ENCODE measurements at places on chromosomes 6 and 20.

DNA sequence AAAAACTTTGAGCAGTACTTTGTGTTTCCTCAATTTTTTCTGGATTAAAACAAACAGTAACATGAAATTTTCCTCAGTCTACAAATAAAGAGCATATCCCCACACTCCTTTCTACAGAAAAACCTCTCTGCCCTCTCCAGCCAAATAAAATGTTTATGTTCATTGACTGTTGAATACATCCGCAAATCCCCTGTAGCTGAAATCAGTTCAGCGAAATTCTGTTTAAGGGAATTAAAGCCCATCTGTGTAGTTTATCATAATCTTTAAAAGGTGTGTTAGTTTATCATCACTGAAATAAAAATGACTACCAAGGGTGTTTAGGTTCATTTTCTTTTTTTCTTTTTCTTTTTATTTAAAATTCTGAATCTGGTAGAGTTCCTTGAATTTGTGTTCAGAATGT lies 157.8 kb upstream of the RUNX2 start:
- no peak for DNase-seq

DNA sequence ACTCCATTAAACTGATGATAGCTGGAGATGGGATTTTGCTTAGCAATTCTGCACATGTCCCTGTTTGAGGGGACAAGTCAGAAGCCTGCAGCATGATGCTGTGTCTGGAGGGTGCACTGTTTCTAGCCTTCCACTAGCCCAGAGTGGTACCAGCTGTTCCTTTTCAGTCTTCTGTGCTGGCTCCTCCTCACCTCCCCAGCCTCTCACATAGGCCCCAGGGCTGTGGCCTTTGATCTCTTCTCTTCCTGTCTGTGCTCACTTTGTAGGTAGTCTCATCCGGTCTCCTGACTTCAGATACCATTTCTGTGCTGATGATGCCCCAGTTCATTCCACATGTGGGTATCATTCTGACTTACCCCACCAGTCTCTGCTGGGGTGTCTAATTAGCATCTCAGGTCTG lies 126.3 kb downstream of the HIVEP1 start:
- no peak for DNase-seq

DNA sequence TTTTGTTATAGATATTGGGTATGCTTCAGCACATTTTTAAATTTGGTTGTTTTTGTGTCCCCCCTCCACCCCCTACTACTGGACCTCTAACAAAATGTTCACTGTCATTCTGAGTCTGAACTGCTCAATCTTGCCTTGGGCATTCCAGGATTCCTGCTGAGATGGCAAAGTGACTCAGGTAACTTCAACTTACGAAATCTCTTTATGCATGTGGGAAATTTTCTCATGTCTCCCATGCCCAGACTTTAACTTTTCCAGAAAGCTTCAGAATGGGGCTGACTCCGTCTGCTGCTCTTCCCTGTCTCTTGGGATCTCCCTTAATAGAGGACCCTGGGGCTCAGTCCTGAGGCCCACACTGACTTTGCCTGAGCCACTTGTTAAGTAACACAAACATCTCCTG lies 14.0 kb downstream of the CYP39A1 start:
- no peak for DNase-seq

DNA sequence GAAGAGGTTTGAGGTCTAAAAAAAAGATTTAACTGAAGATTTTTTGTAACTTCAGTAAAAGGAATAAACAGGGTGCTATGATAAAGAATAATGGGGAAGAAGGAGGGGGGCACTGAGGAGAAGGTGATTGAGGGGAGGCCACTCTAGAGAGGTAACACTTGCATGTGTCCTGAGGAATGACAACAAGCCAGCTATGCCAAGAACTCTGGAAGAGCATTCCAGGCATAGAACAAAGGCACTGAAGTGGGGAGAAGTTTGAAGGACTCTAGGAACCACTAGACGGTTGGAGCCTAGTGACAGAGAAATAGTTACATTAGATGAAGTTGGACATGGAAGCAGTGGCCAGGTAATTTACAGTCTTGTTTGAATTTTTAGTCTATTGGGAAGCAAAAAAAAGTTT lies 10.8 kb upstream of the SF3B5 start:
- DNase-seq: no peak

DNA sequence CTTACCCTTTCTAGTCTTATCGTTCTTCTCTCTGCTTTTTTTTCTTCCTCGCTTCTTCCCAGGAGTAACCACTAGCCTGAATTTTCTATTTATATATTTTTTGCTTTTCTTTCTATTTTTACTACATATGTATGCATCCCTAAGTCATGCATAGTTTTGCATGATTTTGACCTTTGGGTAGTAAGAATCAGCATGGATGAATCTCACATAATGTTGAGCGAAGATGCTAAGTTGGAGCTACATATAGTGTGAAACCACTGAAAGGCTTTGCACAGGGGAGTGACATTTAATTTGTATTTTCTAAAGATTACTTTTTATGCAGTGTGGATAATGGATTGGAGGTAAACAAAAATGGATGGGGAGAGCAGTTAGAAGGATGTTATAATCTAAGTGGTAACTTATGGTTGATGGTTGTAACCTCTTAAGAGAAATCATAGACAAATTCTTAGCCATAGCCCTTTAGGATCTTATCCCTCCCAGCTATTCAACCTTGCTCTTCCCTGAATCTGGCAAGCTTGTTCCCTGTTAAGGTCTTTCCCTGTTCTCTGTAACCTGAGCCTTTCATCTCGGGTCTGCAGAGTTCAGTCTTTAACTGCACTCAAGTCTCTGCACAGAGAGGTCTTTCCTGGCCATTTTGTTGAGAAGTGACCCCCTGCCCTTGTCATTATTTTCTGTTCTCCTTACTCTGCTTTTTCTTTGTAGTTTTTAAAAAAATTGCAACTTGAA lies 18.0 kb downstream of the PEX7 start:
- no peak for DNase-seq

DNA sequence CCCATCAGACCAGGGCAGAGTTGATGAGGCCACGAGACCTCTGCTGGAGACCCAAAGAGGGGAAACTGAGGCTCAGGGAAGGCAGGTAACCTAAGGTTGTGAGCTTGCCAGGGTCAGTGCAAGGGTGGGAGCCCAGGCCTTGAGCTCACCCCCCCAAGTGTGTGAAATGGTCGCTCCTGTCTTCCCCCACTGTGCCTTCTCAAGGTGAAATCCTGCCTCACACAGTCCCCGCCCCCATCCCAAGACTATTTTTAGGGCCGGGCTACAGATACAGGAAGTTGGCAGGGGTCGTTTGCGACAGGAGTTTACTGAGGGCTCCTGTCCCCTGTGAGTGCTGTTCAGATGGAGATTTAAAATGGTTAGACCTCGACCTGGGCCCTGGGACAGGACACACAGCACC lies 18.7 kb upstream of the GATA5 start:
- no peak for DNase-seq

DNA sequence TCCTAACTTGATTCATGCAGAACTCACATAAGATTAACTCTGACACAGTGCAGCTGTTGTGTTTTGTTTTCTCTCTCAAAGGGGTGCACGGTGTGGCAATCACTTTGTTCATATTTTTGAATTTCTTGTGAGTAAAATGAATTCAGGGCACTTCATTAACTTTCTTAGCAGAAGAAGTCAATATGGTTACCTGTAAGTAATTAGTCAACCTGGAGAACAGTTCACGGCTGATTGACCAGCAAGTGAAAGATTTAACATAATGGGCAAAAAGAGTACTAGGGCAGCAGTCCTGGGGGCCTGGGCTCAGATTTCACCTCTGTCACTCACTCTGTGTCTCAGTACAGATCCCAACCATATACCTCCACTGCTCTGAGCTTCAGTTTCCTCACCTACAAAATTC lies 102.4 kb upstream of the SPTLC3 start:
- no peak for DNase-seq

DNA sequence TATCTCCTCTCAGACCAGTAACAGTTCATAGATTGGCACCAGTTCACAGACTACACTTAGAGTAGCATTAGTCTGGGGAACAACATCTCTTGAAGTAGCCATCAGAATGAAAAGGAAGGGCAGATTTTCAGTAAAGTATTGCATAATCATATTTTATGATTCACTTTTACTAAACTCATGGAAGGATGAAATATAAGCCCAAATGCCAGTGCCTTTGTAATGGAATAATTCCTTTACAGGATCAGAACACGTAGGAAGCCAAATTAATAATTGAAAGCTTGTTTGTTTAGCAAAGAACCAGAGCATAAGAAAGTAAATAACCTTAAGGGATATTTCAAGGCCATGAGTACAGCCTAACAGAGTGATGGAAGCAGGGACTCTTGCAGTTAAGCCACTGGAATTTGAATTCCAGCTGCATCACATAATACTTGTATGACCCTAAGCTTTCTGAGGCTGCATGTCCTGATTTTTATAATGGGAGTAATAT lies 11.4 kb upstream of the LOC128125822 start:
- no peak for DNase-seq

DNA sequence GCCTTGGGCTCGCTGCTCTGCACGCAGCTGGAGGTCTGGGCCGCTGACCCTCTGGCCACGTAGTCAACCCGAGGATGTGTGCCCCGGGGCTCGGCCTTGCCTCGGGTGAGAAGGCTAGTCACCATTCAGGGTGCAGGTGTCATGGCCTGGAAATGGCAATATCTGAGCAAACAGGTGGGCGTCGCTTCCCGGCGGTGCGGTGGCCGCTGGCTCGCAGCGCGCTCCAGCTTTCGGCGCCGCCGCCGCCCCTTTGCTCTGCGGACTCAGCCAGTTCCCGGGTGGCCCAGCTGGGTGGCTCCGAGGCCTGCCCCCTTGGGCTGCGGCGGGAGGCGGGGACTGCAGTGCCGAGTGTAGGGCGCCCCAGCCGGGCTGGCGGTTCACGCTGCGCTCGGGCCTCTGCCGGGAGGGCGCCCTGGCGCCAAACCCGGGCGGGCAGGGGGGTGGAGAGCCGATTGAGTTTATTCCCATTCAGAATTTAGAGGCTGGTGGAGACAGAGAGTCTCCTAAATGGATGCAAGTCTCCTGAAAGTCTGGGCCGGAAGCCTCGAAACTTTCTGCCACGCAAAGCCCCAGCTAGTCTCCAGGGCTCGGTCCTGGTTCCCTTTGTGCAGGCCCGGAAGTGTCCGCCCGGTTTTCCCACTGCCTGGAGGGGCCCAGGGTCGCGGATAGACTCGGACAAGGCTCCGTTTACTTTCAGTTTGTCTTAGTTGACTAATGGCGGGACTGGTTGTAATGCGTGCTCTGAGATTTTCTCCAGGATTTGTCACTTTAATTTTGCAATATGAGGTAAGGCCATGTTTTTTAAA lies 11.3 kb upstream of the TFAP2A start:
- no peak for DNase-seq

DNA sequence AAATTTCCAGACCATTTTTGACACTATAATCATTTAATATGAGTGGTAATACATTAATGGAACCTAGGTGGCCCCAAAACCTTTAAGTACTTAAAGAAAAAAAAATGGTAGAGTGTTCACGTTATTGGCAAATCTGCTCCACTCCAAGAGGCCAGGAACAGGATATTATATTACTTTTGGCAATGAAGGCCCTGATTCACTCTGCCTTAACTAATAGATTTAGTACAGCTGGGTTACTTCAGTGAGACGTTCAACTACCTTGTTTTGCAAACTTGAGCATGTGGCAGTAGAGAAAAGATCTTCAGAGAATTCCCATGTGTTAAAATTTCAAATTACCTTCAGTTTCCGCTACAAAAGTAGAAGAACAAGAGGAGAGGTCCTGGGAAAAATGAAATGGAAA lies 12.8 kb downstream of the ADNP start:
- no peak for DNase-seq

Measured in activated CD4-positive, CD25-positive, alpha-beta regulatory T cell treated with anti-CD3 and anti-CD28 coated beads, Interleukin-2, amount 50 U/mL, for 72 hours (primary cell).